Cerebellar nuclear complex (tissue), 1 donor: ENCODE measurements at places on chromosomes 12 and 14.

DNA sequence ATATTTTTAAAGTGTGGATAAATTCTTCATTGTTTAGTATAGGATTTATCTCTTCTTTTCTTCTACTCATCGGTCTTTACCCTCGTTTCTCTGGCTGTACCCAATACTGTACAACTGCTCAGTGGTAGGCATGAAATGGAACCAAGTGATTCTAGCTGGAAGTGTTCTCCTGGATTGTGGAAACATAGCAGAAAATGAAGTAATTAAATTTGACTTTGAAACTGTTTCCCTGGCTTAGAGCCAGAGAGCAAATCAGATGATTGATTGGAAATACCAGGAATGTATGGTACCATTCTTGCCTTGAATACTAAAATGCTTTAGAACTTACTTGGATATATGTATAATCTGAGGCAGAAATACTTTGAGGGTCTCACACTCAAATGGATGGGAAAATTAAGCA, 292.3 kb downstream of the ERC1 start:
- DNase-seq, result no peak

- no peak for DNase-seq
These were observed 10.0 kb downstream of the TMCC3 start for GRCh38 chr12:94640134-94640928.

- DNase-seq, result no peak
These were observed 309.6 kb upstream of the ATXN7L3B start for GRCh38 chr12:74227846-74228545.

- no peak for DNase-seq
These were observed 242.5 kb downstream of the ZFP36L1 start for GRCh38 chr14:68550338-68550715.

GRCh38 chr14:39266525-39266870, 32.8 kb downstream of the MIA2 start:
- peak; percentile 16 for DNase-seq

GRCh38 chr12:103494051-103494733, 1.6 kb downstream of the C12orf42 start:
- DNase-seq, result no peak

GRCh38 chr12:107029081-107029480, 42.1 kb upstream of the MTERF2 start:
- no peak for DNase-seq

DNA sequence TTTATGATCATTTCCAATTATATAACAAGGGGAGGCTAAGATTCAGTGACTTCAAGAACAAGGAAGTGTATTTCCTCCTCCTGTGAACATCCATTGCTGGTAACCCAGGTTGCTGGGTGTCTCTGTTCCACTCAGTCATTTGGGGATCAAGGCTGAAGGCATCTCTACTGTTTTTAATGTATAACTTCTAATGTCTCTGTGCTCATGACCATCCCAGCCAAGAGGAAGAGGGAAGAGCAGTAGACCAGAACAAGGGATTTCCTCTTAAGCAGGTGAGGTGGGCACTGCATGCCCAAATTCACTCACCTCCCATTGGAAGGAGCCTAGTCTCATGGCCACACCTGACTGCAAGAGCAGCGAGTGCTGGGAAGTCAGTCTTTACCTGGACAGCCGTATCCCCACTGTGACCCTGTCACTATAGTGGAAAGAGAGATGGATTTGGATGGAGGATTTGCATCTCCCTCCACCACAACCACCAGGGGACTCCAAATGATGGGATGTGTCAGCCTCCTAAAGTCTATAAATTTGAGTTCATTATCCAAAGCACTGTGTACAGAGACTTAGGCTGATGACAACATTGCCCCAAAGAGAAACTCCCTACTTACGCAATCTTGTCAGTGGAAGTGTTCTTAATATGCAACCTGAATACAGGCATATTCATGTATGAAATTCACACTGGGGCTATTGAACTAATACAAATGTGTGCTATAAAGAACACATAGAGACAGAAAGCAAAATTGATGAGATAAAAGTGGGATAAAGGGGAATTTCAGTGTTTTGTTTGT, 368.7 kb downstream of the TMEM132D start:
- no peak for DNase-seq

GRCh38 chr14:97318380-97318779, 521.2 kb downstream of the VRK1 start:
- DNase-seq, result no peak

GRCh38 chr12:56158926-56159461, 835 bp downstream of the MYL6 start:
- DNase-seq, result no peak

DNA sequence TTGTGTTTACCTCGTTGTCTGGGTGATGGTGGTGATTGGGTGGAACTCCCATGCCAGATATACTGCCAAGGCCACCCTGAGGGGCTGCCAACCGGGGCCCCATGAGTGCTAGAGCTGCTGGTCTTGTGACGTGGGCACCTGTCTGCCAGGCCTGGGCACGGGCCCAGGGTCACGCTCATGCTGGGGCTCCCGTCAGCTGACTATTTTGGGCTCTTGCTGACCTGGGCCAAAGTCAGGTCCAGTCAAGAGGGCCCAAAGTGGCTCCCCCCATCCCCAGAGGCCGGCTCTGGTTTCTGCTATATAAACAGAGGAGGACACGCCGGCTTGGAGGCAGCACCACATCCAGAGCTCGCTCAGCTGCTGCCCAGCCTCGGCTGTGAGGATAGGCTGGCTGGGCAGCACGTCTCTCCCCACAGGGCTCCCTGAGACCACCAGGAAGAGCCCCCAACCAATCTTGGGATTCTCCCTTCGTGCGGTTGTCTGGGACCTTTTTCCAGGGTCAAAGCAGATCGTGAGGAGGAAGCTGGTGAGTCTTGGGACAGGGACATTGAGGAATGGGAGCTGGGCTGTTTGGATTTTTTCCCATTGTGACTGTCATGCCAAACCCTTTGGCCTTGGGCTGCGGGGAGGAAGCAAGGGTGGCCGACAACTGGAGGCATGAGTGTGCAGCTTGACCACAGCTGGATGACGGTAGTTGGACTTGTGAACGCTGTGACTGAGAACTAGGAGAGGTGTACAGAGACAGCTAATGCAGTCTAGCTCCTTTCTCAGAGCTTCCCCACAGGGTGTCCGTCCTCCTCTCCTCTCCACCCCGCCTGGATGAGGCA, 7.6 kb upstream of the NR4A1 start:
- no peak for DNase-seq

GRCh38 chr12:103729499-103729898, 111.5 kb downstream of the NT5DC3 start:
- no peak for DNase-seq

DNA sequence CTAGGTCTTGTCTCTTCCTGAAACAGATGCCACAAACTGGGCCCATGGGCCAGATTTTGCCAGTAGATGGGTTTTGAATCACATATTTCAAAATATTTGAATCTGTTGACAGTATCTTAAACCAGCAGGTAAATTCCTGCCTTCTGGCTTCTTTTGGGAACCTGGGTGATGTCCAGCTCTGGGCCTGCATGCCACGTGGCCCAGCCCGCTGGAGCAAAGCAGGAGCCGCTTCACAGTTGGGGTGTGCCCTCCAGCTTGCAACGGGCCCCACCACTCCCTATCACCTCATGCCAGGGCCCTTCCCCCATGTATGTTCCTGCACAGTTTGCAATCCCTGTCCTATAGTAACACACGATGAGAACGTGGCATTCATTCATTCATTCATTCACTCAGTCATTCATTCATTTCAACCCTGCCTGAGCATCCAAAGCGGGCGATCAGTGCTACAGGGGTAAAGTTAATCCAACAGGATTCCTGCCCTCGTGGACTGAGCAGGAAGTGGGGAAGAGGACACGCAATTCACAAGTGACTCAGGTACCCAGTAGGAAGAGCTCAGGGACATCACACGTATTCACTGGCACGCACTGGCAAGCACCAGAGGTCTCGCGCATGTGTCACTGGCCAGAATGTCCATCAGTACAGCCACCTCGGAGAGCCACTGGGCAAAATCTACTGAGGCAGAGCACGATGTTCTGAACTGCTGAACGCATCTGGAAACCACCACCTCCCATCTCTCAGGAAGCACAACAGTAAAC, 27.8 kb downstream of the SCARB1 start:
- DNase-seq, result no peak

- DNase-seq, result no peak
These were observed 3.5 kb upstream of the GYS2 start for GRCh38 chr12:21608196-21608595.

- DNase-seq, result no peak
These were observed 372.1 kb downstream of the ALG10 start for GRCh38 chr12:34394211-34395055.

DNA sequence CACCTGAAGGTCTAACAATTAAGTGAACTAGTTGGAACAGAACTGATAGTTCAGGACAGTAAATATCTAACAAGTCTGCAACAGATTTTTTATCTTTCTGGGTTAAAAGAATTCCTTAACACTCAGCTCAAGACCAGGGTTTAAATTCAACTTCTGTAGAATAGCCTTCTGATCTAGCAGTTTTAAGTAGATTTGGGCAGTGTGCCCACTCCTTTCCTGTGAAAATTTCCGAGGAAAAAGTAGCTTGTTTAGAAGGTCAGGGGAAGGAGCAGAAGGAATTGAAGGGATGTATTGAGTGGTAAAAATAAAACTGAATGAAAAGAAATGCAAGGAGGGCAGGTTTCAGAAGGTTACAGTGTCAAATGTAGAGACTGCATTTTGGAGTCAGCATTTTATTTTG, 45.8 kb downstream of the ATL1 start:
- DNase-seq, result no peak
